ENCODE measurements at places on chromosomes 2 and 18.

DNA sequence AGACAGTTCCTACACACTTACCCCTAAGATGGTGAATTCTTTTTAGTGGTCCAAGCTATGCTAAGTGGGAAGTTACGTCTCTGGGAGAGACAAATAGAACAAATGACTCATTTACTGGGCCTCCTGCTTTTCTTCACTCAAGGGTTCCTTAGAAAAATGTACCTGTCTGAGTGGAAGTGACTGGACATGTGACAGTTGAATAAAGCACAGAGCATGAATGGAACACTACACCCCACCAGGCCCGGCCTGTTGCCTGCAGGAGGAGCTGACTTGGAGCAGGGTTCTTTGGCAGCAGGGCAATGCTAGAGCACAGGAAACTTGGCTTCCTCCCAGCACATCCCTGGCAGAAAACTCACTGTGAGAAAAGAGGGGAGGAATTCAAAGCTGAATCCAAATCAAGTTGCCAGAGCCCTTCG lies 451.0 kb upstream of the SETBP1 start:
- peak; percentile 31 for DNase-seq

- no peak for DNase-seq
Observed at GRCh38 chr2:199710551-199710950, 140.4 kb downstream of the FTCDNL1 start.

GRCh38 chr2:11750422-11750821 lies 4.0 kb downstream of the LPIN1 start:
- DNase-seq = peak; percentile 66

DNA sequence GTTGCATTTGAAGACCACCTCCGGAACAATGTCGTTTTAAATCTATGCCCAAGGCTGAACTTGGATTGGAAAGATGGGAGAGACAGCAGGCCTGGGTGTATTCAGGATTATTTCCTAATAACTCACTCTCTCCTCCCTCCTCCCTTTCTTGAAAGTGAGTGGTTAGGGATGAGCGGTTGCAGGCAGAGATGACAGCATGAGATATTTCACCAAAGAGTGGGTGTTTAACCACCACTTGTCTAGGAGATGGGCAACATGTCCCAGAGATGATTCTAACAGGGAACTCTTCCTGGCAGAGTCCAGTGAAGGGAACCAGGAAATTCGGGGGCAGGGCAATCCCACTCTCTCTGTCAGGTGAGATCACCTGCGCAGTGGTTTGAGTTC lies 123.2 kb downstream of the KCTD1 start:
- DNase-seq = peak; percentile 68

GRCh38 chr2:205772983-205773382 lies 90.7 kb downstream of the NRP2 start:
- no peak for DNase-seq

DNA sequence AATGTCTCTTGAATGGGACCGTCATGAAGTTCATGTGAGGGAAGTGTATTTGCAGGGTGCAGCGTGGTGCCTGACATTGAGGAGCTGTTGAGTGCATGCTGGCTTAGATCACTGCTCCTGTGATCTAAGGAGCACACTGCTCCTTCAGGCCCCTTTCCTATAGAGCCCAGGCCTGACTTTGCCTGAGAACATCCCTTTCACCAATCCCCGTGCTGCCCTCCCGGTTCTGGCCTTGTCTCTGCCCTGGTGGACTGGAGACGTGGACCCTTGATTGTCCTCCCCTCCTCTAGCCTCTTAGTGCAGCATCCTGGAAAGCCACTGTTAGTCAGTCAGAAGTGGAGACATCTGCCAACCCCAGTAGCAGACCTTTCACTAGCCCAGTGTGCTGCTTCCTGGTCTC lies 323.6 kb upstream of the HS6ST1 start:
- DNase-seq = no peak

- DNase-seq = no peak
Observed at GRCh38 chr2:119711352-119711751, 32.4 kb downstream of the TMEM177 start.

GRCh38 chr18:73758446-73758845 lies 389.2 kb downstream of the FBXO15 start:
- peak; percentile 40 for DNase-seq

DNA sequence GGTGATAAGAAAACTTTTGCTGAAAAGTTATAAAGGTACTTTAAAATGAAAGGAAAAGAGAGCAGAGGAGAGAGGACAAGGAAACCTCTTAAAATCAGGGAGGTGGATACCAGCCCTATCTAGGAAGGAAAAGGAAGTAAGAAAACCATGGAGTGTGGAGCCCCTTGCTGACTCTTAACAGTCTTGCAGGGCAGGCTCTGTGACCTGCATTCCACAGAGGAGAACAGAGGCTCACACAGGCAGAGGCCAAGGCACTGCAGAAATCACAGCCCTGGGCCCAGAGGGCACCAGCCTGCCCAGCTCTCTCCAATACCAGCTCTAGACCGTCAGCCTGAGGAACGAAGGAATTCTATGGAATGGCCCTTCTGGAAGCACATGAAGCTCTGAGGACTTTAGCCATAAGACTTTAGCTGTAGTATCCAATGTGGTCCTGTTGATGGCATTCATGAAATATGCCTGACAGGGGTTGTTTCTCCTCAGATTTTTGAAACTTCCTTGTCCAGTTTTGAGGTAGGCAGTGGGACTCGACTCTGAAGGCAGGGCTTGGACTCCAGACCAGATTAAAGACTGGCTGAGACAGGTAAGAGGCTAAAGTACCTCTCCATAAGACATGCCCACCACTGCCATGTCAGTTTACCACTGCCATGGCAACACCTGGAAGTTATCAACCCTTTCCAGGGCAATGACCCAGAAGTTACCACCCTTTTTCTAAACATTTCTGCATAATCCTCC lies 216.3 kb downstream of the ANAPC1 start:
- peak; percentile 76 for DNase-seq

- no peak for DNase-seq
Observed at GRCh38 chr2:232340171-232340935, 38.2 kb upstream of the ALPP start.

DNA sequence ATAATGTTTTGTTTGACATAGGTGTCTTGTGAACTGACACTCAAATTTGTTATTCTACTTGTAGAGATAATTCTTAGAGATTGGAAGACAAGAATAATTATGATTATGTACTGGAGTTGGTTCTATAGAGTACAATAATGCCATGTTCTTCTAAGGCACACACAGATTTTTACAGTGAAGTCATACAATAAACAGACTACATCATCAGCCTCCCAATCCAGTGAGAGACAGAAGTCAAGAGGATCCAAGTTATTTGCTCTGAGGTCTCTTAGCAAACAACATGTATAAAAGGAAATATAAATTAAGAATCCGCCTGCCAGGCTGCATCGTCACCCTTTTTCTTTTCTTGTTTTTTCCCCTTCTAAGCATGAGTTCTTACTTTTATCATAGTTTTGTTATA lies 613.5 kb upstream of the SETBP1 start:
- DNase-seq = no peak

- no peak for DNase-seq
Observed at GRCh38 chr2:140597836-140598235, 1533.0 kb downstream of the LRP1B start.

DNA sequence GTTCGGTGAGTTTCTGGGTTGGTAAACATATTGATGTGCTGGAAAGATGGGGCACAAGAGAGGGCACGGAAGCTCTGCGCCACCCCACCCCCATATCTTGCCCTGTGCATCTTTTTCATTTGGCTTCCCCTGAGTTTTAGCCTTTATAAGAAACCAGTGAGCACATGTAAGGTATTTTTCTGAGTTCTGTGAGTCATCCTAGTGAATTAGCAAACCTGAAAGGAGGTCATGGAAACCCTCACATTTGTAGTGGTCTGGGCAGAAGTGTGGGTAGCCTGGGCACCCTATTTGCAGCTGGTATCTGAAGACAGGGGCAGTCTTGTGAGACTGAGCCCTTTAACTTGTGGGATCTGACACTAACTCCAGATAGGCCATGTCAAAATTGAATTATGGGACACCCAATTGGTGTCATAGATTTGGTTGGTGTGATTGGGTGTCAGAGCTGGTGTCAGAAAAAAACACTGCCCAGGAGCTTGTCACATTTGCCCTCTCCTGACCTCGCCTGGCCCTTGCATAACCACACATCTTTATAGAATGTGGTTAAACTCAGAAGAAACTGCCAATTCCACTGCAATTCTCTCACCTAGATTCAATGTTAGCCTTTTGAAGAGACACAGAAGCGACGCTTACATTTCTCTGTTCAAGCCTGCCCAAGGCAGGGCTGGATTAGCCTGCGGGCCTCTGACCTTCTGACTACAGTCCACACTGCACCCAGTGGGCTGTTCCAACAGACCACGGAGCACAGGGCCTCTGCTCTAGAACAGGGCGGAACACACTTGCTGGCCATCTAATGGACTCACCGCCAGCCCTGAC lies 12.0 kb upstream of the GALM start:
- peak; percentile 36 for DNase-seq

DNA sequence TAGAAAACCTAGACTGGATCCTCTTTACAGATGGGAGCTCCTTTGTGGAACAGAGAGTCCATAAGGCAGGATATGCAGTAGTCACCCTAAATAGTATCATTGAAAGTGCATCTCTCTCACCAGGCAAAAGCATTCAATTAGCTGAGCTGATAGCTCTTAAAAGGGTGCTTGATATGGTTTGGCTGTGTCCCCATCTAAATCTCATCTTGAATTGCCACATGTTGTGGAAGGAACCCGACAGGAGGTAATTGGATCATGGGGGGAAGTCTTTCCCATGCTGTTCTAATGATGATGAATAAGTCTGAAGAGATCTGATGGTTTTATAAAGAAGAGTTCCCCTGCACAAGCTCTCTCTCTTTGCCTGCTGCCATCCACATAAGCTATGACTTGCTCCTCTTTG lies 96.2 kb upstream of the RMP24 start:
- no peak for DNase-seq

GRCh38 chr2:134668821-134669220 lies 50.0 kb downstream of the TMEM163 start:
- DNase-seq = no peak

GRCh38 chr2:177783091-177783490 lies 289.5 kb downstream of the PDE11A start:
- no peak for DNase-seq

GRCh38 chr2:119431155-119431975 lies at the start of gene TMEM37:
TMEM37 (plus strand) TSS chr2:119431854; CDS start chr2:119431904, 50 bp downstream.
- DNase-seq = peak; percentile 48

DNA sequence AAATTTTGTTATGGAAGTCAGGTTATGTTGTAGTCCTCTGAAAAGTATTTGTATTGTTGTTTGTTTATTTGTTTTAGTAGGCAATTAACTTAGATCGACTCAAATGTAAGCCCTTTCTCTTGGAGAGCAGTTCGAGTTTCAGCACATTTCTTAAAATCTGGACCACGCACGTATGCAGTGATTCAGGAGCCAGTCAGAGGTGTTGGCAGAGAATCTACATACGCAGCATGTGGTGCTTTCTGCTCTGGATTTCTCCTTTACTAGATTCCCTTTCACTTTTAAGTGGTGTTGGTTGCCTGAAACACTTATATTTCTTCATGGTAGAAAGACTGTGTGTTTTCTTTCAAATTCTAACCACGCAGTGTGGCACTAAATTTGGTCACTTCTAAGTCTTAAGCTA lies 773.9 kb upstream of the LRATD1 start:
- peak; percentile 18 for DNase-seq

- no peak for DNase-seq
Observed at GRCh38 chr2:211468217-211468616, 911.8 kb downstream of the CPS1 start.

DNA sequence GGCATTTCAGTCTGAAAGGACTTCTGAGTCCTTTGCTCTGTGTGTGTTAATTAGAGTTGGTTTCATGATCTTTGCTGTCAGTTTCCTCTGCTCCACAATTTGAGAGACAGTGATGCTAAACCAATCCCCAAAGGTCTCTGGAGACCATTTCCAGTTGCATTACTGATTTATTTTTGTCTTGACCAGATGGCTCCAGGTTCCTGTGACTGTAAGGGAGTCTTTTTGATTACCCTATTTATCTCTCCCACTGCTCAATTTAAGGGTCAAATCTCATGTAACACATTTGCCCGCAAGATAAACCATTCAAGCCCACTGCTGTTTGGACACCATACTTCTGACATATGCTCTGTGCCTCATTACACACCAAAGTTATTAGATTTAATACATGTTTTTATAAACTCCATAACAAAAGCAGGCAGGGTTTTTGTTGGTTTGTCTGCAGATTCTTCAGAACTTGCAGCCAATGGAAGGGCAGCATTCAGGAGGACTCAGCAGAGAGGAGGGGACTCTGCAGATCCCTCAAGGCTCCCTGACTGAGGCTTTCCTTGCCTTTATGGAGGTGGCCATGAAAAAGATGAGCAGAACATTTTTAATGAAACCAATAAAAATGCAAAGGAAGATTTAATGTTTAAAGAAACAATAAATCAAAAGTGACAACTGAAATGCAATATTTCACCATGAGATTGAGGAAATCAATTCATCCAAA lies 889.3 kb upstream of the CELF4 start:
- no peak for DNase-seq

- DNase-seq = peak; percentile 68
Observed at GRCh38 chr18:41378598-41378997, 576.4 kb upstream of the PIK3C3 start.

DNA sequence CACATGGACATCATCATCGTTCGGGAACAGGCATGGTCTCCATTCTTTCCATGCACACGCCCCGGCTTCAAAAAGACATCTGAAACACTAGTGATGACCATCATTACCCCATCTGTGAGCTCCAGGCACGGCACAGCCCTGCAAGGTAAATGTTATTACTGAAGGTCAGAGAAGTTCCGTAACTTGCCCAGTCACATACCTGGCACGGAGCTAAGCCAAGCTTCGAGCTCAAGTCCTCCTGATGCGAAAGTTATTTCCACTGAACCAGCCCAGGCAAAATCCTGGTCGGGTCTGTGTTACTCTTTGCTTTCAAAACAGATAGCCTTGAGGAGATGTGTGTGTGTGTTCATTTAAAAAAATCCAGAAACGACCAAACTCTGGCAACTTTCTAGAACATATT lies 22.8 kb downstream of the FHL2 start:
- peak; percentile 56 for DNase-seq

DNA sequence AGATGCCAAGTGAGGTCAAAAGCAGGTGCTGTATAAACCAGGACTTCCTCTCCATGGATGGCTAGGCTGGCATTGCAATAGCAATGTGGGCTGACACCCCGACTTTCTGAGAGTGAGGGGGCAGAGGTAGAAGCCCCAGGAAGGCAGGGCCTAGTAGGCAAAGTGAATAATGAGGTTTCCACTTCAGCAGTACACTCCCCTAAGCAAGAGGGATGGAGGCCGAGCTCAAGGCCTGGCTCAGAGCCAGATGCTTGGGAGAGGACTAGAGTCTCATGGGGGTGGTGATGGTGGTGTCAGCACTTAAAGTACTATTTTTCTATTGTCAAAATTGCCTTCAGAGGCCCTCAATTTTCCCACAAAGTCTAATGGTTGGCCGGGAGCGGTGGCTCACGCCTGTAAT lies 41.6 kb upstream of the HK2 start:
- no peak for DNase-seq

GRCh38 chr2:187403568-187404260 lies 44.3 kb downstream of the CALCRL start:
- DNase-seq = no peak

GRCh38 chr2:102634831-102635241 lies 15.5 kb downstream of the SLC9A2 start:
- no peak for DNase-seq

GRCh38 chr2:227415538-227416424 lies 28.0 kb upstream of the SCYGR1 start:
- DNase-seq = peak; percentile 85

- no peak for DNase-seq
Observed at GRCh38 chr2:61575447-61575859, 37.3 kb upstream of the XPO1 start.
